Activated CD4-positive, alpha-beta T cell treated with anti-CD3 and anti-CD28 coated beads, Interleukin-2, amount 10 ng/mL, durations not matched to agents 7 days and 5 days (primary cell): ENCODE measurements at places on chromosomes 4 and X. TPM values are rescaled to one million over a fixed set of nuclear protein-coding genes. Genes with fewer than 3 reads are reported as not detected.

The ASB9 gene
- 0.44 TPM for total RNA-seq

The FAM184B gene
- total RNA-seq, result not detected

DNA sequence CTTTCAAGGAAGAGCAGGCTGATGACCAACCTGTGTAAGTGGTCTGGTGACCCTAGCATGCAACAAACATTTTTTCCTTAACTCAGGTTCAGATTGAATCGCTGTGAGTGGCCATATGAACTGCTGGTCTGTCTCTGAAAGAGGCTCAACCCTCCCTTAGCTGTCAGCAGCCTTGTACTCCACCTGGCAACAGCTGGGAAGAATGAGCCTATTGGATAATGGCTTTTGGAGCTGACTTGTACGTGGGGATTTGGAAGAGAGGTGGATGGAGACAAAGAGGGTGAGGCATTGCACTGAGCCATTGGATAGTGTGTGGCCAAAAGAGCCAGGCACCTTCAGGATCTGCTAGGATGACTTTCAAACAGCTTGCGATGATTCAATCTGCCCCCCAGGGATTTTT lies 35.7 kb upstream of the BMP15 start:
- no peaks in the 10 kb centered on the region for H3K4me1 ChIP-seq
- no peaks in the 10 kb centered on the region for H3K36me3 ChIP-seq
- no peak for DNase-seq
- no peaks in the 10 kb centered on the region for H3K27me3 ChIP-seq

GRCh38 chrX:49309401-49309981 lies 6.0 kb downstream of the GAGE10 start:
- H3K27me3 ChIP-seq, result no peaks in the 10 kb centered on the region
- peak overlapping the region; percentile 95 for H3K27ac ChIP-seq
- H3K36me3 ChIP-seq, result no peaks in the 10 kb centered on the region

- H3K27me3 ChIP-seq, result peaks cover 4% of the 10 kb centered on the region
- H3K27ac ChIP-seq, result no peak overlapping the region
- H3K4me3 ChIP-seq, result peak overlapping the region; percentile 41
These were observed 1.9 kb downstream of the SLC9A7 start for GRCh38 chrX:46757052-46757451.
